Sciatic nerve (tissue), 2 donors: ENCODE measurements at places on chromosomes 3 and 15. TPM values are rescaled to one million over a fixed set of nuclear protein-coding genes. Genes with fewer than 3 reads are reported as not detected.

Gene UPK1B
- total RNA-seq, result 0.98 TPM

DNA sequence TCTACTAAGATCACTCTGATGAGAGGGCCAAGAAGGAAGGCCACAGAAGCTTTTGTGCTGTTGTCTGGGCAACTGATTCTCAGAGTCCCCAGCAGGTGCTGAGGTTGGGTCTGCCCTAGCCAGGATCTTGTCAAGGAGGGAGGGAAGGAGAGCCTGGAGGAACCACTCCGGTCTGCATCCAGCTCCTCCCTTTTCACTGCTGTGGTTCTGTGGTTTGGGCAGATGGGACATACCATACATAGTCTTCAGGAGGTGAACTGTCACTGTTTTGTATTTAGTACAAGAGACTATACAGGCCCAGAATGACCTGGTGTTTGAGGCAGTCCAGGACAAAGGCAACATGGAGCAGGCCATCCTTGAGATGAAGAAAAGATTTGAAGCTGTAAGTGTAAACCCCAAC is 21.9 kb downstream of the C3orf62 start:
- DNase-seq, result no peak

GRCh38 chr15:60006203-60006862 is 2.2 kb downstream of the FOXB1 start:
- no peak for DNase-seq

- DNase-seq, result no peak
Measured at GRCh38 chr15:30930422-30930821, 26.7 kb downstream of the FAN1 start.

- no peak for DNase-seq
Measured at GRCh38 chr3:90031121-90031520, 923.7 kb downstream of the EPHA3 start.

Gene CLDN18
- 0.09 TPM for total RNA-seq
